ENCODE measurements at places on chromosomes 6 and 20.

DNA sequence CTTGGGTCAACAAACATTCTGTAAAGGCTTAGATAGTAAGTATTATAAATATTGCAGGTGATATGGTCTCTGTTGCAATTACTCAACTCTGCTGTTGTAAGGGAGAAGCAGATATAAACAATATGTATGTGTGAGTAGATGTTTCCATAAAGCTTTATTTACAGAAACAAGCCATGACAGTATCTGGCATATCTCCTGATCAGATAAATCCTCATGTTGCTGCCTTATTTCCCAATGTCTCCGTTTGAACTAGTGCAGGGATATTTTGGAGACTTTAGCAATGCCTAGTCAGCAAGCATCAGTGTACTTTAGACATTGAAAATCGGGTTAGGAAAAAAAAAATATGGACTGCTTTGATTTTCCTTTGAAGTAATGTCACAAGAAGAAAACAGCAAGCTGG, 96.1 kb downstream of the LAMA2 start:
- no peak for DNase-seq

GRCh38 chr6:124033501-124033900, 229.8 kb downstream of the NKAIN2 start:
- no peak for DNase-seq

- DNase-seq, result no peak
Measured at GRCh38 chr6:38492031-38492430, 147.7 kb downstream of the BTBD9 start.

- no peak for DNase-seq
Measured at GRCh38 chr6:134347885-134348805, 30.2 kb upstream of the SGK1 start.

DNA sequence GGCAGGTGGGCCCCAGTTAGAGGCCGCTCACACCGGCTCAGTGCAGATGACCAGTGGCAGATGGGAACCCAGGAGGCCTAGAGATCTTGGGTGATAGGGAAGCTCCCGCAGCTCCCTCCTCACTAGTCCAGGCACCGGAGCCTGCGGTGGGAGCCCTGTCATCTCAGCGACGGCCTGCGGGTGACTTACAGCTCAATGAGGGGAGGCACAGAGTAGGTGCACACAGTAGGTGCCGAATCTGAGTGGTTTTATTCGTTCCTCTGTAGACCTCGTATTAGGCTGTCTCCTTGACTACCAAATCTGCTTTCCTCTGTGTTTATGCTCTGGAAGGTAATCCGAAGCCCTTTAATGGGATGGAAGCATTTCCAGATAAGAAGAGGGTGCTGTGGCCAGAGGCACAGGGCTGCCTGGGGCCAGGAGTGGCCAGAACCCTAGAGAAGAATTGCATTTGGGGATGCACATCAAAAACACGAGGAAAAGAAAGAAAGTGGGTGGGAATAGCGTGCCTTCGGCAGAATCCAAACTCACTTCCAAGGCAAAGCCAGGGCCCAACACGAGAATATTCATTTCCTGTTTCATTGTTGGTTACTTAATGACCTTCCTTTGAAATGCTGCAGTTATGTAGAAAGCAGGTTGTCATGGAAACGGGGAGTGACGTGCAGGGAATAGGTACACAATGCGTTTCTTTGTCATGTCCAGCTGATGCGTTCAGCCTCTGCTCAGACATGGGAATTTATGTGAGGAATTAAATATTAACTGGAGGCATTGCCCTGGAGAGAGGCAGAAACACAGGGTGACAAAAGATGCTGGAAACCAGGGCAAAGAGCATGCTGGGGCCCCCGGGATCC, 24.7 kb downstream of the MYT1 start:
- DNase-seq, result peak; percentile 46

DNA sequence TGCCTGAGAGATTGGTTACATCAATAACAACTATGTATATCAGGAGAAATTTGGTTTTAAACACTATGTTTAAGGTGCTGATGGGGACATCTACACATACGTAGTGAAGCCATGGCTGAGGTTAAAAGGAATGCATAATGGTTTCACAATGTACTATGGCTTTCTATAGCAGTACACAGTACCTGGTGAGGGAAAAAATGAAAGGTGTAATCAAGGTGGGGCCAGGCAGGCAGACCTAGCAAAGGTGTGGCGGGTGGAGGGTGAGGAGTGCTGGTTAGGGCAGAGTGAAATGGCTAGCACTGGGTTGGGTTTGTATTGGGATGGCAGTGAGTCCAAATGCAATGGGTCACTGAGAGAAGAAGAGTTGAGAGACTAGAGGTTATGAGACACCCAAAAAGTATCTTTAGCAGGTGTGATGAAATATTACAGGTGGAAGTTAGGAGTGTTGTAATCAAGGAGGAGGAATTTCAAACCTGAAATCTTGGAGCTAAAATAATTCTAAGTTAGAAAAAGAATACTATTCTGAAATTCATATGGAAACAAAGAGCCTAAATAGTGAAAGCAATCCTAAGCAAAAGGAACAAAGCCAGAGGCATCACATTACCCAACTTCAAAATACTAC, 22.3 kb downstream of the PAQR8 start:
- peak; percentile 19 for DNase-seq

- no peak for DNase-seq
Measured at GRCh38 chr6:99604166-99605073, 2.2 kb upstream of the PRDM13 start.

DNA sequence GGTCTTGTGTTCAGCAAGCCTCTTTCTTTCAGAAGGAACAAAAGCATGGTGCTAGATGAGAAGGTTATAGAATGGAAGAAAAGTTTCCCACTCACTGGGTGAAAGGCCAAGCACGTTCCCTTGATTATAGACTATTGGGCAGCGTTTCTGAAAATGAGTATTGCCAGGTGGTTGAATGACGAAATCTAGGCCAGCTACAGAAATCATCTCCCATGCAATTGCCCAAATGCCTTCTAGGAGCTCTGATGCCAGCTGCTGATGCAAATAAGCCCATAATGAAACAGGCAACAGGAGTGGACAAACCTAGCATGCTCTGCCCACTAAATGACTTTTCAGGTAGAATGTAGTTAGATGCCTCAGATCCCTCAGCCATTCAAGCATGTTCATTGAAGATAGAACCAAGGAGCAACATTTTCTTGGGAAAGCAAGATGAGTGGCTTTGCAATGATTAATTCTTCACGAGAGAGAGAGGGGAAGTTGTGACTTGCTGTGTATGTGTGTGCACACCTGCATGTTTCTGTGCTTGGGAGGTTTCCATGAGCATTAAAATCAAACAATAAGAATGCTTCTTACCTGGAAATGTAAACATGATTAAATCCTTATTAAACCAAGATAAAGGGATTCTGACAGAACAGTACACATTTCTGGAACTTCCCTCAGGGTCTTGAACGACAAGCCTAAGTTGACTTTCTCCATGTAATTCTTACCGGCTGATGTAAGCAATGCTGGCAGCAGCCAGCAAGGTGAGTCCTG, 43.6 kb downstream of the ADTRP start:
- DNase-seq, result peak; percentile 53

DNA sequence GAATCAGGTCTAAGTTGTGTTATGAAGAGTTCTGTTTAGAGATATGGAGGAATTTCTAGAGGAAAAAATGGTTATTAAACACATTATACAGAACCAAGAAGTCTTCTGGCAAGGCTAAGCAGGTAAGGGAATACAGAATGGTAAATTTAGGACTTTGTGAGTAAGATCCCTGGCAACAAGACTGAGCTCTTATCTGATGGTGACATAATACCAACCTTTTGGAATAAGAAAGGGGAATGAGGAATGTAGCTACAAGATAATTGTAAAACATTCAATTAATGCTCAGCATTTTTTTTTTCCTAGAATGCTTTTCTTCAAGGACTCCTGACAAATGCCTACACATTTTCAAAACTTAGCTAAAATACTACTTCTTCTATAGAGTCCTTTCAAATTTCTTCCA, 51.8 kb downstream of the CYB5R4 start:
- no peak for DNase-seq

- DNase-seq, result no peak
Measured at GRCh38 chr6:98839781-98840361, 5.5 kb downstream of the POU3F2 start.

DNA sequence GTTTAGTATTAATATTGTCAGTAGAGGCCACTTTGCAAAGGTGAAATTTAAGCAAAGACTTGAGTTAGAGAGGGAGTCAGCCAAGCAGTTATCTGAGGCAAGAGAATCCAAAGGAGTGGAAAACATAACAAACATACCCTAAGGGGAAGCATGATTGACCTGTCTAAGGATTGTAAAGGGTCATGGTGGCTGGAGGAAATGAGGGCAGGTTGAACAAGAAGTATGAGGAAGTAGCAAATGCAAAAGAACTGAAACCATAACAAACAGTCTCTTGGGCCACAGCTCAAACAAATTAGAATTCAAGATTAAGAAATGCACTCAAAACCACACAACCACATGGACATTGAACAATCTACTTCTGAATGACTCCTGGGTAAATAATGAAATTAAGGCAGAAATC, 103.2 kb downstream of the FBXO5 start:
- DNase-seq, result no peak

DNA sequence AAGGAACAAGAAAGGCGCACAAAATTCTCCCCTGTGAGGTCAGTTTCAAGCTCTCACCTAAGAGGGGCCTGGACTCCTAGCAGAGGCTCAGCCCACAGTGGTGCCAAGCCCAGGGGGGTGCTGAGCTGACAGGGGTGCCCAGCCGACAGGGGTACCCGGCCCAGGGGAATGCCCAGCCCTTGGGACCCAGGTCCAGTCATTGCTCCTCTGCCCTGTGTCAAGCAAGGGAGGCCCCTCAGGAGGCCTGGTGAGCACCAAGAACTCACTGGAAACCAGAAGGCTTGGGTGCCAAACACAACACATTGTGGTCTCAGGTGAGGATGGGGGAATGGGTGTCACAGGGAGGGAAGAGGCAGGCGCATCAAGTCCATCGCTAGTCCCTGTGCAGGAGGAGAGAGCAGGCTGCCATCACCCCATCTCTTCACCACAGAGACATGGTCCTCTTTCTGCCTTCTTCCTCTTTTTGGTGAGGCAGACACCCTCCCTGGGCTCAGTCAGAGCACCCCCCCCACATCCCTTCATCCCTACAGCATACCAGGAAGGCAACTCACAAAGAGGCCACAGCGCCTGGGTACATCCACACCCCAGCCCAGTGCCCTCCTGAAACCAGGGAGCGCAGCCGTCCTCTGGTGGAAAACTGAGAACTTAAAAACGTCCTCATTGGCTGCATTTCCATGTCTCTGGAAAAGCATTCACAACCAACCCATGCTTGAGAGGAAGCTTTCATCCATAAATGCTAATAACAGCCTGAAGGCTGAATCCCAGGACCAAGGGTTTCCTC, 111.3 kb downstream of the BANF2 start:
- DNase-seq, result no peak

DNA sequence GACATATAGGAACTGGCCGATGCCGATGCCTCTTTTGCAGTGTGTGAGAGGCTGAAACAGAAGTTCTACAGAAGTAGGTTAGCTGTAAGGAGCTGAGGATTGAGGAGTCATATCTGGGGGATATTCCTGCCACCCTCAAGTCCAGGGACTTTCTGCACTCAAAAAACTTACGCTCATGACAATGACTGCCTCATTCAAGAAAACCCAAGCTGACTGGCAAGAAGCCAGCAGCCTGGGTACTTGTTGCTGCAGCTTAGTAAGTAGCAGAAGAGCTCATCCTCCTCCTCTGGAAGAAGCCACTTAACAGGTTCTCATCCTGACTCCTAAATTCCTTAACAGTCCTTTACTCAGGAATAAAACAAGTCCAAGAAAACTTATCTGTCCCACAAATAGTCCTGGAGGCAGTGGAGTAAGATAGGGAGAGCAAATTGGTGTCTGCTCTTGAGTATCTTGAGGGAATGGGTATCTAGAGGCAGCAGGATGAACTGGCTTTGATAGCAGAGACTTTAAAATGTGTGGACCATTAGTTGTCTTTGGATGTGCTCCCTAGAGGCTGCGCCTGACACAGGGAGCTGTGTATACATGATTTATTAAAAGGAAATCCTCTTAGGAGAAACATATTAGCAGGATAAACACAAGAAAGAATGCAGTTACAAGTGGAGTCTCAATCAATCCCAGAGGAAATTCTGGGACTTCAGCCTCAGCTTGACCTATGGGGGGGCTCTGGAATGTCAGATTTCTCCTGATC, 7.4 kb downstream of the CALHM5 start:
- peak; percentile 30 for DNase-seq

DNA sequence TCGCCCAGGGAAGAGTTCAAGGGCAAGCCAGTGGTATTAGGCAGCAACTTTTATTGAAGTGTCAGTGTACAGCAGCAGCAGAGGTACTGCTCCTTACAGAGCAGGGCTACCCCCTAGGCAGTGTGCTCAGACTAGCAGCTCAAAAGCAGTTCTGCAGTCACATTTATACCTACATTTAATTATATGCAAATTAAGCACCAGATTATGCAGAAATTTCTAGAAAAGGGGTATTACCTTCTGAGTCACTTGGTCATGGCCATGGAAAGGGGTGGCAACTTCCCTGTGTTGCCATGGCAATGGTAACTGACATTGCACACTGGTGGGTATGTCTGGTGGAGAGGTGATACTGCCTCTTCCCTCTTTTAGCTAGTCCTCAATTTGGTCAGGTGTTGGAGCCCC, 2.1 kb upstream of the ZKSCAN4 start:
- no peak for DNase-seq

DNA sequence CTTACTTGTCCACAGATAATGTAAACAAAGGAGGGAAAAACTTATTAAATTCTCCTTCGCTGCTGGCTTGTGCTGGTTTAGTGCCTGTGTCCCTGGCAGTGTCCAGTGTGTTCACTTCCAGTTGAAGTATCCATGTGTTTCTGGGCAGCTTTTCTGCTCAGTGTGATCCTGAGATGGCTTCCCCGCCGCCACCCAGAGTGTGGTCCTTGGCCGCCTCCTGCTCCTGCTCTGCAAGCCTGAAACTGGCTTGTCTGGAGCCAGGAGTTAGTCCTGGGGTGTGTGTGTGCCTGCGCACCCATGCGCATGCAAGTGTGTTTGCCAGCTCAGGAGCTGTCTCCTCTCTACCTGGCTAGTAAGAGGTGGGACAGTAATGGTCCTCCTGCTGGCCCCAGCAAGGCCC, 7.2 kb downstream of the BTBD3 start:
- DNase-seq, result no peak

GRCh38 chr6:3910106-3910663, 61.0 kb downstream of the FAM50B start:
- DNase-seq, result no peak

GRCh38 chr6:135274561-135275293, 93.6 kb downstream of the MYB start:
- DNase-seq, result no peak

DNA sequence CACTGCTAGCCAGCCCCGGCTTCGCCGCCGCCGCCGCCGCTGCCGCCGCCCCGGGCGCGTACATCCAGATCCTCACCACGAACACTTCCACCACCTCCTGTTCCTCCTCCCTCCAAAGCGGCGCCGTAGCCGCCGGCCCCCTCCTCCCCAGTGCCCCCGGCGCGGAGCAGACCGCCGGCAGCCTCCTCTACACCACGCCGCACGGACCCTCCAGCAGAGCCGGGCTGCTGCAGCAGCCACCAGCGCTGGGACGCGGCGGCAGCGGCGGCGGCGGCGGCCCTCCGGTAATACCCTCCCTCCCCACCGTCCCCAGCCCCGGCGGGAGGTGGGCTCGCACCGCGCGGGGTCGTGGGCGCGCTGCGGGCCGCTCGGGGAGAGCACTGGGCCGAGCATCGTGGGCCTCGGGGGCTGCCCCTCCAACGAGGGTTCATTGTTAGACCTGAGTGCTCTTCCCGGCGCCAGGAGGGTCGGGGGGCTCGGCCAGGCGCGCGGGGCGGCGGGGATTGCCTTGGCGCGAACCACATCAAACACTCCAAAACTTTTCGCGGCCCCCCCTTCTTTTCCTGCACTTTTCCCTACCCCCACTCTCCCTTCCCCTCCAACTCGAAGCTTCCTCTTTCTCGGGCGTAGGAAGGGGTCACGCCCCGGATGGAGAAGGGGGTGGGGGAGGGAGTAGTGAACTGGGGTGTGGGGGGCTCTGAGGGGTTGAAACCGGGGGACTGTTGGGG, 827 bp downstream of the E2F3 start:
- DNase-seq, result peak; percentile 45
